Activated CD4-positive, alpha-beta T cell treated with anti-CD3 and anti-CD28 coated beads, Interleukin-2, amount 50 U/mL, for 24 hours (primary cell): ENCODE measurements at places on chromosomes 4 and X.

DNA sequence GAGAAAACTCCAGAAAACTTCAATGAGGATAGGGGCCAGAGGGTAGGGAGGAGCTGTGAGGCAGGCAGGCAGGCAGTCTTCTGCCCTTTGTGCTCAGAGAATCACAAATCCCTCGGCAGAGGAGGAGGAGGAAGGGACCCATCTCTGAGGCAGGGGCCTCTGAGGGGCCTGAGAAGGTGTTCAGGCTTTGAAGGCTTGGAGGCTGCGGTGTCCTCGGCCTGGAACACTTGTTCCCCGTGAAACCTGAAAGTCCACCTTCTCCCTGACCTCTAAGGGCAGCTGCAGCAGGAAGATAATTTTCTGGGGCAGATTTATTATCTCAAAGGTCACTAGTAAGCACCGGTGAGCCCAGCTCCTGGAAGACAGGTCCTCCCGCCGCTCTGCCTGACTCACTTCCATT is 200.3 kb upstream of the BCOR start:
- no peak for DNase-seq

- DNase-seq: no peak
Observed at GRCh38 chrX:45172890-45173289, 27.8 kb downstream of the DIPK2B start.

DNA sequence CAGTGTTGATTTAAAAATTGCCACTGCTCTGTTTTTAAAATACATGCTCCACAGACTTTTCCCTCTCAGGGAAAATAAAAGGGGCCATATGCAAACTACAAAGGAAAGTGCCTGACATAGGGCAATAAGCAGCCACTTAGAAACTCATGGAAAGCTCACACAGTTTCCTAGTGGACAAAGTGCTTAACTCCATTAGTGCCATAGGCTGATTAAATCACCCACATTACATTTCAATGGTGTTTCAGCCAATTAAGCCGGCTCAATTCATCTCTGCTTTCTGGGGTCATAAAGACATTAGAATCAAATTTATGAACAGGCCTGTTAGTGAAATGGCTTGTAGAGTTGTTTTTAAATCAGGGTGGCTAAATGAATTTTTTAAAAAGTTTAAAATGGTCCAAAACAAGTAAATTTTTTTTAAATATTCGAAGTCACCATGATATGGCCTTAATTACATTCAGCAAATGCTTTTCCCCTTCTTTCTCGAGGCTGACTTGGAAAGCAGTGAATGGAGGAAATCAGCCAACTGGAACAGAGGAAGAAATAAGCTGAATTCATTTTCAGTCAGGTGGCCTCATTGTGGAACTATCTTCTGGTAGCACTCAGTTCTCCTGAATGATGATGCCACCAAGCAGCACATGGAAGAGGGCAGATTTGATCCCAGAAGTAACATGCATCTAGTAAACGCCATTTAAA is 2305.1 kb upstream of the AGA start:
- DNase-seq: no peak

DNA sequence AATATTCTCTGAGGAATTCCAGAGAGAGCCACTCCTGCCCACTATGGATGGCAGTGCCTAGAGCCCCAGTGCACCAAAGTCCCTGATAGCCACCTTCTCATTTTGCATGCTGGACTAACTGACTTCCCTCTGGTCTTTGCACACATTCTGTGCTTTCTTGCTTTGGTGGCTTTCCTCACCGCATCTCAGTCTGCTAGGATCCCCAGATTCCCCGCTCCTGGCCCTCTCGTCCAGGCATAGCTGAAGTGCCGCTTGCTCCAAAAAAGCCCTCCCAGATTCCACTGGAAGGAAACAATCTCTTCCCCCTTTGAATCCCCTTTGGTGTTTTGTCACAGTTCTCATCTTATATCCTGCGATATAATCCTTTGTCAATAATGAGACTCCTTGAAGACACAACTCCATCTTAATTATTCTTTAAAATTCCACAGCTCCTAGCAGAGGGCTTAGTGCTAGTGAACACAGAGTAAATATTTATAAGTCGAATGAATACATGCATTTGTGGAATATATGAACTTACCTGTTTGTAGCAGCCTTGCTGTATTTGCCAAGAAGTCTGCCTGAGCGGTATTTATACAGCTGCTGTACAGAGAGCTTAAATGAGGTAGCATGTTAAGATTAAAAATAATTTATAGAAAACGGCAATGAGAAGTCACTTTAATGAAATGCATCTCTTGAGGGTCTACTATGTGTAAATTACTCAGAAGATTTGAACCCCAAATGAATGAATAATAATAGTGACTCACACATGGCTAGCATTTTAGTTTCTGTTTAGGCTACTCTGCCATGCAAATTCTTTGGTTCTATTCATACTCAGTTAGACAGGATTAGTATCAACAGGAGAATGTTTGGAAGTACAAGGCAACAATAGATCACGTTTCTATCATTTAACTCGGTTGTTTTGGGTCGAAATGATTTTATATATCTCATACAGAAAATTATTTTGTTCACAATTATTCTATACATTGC is 421.9 kb upstream of the TENM3 start:
- DNase-seq: no peak

GRCh38 chr4:88411491-88412096 is 32.9 kb downstream of the HERC6 start:
- DNase-seq: no peak

DNA sequence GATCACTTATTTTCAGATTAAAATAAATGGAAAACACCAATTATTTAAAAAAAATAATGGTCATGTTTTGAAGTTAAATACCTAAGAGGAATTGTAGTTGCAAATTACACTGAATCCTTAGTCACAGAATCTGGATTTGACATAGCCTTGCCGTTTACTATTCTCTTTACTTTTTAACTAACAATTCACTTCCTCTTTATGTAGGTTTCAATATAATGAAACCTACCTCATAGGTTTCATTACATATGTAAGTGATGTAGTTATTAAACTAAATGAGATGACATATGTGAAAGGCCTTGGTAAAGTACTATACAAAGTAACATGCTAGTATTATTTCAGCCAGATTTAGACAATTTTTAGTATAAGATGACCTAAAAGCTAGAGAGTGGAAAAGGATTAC is 6.5 kb downstream of the SPP1 start:
- no peak for DNase-seq

DNA sequence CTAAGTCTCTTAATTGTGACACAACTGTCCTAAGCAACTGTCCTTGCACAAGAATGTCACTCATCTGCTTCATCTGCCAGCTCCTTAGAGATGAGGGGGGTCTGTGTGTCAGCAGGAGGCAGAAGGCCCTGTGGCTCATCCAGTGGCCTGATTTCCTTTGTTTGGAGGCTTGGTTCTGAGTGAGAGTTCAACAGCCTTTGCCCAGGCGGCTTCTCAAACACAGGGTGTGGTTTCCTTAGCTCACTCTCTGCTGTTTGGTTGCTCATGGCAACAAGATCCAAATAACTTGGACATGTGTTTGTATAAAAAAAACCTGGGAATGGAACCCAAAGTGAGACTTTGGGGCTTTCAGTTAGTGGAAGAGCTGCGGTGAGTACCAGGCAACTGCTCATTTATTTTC is 46.6 kb downstream of the MAP7D3 start:
- DNase-seq: no peak

DNA sequence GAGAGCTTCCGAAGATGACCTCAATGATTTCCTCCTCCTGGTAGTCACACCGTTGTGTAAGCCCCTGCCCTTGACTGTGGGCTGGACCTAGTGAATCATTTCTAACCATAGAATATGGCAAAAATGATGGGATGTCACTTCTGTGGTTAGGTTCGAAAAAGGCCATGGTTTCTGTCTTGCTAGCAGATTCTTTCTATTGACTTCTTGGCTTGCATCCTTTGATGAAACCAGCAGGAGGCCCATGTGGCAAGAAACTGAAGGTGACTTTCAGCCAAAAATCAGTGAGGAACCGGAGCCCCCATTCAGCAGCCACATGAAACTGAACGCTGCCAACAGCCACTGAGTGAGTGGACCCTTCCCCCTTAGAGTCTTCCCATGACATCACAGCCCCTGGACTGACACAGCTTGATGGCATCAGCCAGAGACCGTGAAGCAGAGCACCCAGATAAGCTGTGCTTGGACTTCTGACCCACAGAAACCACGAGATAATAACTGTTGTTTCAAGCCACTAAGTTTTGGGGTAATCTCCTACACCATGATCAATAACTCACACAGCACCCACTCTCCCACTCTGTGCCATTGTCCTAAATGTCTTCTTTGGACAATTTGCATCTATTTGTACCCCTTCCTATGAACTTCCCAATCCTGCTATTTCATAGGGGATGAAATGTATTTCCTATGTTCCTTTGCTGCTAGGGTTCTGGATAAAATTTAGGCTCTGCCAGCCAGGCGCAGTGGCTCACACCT is 148.0 kb upstream of the STX18 start:
- no peak for DNase-seq

DNA sequence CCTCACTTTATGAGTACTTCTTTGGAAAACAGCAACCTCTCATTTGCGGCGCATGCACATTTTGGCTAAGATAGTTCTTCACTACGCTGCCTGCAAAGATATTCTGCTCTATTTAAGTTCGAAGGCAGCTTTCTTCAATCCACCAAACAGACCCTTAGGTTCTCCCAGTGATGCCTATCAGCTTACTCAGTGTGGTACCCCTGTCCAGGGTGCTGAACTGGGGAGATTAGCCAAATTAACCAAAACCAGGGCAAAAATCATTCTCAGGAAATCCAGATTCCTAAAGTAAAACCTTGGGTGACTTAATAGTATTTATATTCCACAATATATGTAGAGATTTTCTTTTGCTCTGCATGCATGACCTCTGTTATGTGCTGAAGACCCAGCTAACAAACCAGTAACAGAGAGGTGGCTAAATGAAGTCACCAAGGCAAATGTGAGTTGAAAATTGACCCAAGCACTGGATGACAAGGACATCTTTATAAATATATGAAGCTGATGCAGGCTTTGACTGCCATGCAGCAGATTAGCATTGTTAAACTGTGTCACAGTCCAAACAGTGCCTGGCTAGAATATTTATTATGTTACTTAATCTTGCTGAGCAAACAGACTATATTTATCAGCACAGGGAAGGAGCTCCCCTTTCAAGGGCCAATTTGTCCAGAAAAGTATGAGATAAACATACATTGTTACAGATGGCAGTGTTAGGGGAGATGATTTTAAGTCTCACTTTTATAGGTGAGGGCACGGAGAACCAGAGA is 418.2 kb downstream of the STIM2 start:
- no peak for DNase-seq
